DMS53 (cell line): ENCODE measurements at places on chromosomes 1 and 21.

DNA sequence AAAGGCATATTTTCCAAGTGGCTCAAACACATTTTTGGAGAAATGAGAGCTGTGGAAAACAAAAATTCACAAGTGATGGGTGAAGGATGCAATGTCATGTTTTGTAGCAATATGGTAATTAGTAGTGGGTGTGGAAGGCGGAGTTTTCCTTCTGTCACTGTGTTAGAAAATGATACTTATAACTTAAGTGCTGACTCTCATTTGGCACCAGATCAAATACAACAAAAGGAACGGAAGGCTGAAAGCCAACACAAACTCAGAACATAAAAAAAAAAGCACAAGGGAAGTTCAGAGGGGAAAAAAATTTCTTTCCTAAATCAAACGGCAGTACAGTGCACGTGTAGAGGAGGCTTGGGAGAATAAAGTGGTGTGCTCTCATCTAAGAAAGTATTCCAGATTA lies at the start of gene TNFSF18:
TNFSF18 (minus strand) TSS at position 77 of the 400 bp plus-strand sequence; CDS start at position 32, 45 bp downstream.
- peak; percentile 72 for DNase-seq

- DNase-seq: peak; percentile 57
These were observed 26.1 kb downstream of the SLC6A17 start for GRCh38 chr1:110176299-110176956.

DNA sequence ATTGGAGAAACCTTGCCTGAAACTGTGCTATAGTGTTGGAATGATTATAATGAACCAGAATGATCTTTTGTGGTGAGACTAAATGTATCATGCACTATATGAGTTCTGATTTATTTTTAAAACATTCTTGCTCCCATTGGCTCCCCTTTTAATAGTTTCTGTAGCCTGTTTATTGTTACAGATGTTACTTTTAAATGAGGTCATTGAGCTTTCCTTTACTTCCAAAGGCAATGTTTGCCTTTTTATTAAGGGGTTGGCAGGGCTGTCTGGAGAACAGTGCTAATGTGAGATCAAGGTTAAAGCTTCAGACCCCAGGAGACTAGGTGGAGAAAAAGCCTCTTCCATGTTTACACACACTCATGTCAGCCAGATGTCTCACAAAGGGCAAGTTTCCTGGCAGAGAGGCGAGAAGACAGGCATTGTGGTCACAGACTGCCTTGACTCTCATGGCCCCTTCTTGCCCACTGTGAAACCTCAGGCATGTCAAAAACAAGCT lies 120.6 kb upstream of the RAVER2 start:
- peak; percentile 27 for DNase-seq

DNA sequence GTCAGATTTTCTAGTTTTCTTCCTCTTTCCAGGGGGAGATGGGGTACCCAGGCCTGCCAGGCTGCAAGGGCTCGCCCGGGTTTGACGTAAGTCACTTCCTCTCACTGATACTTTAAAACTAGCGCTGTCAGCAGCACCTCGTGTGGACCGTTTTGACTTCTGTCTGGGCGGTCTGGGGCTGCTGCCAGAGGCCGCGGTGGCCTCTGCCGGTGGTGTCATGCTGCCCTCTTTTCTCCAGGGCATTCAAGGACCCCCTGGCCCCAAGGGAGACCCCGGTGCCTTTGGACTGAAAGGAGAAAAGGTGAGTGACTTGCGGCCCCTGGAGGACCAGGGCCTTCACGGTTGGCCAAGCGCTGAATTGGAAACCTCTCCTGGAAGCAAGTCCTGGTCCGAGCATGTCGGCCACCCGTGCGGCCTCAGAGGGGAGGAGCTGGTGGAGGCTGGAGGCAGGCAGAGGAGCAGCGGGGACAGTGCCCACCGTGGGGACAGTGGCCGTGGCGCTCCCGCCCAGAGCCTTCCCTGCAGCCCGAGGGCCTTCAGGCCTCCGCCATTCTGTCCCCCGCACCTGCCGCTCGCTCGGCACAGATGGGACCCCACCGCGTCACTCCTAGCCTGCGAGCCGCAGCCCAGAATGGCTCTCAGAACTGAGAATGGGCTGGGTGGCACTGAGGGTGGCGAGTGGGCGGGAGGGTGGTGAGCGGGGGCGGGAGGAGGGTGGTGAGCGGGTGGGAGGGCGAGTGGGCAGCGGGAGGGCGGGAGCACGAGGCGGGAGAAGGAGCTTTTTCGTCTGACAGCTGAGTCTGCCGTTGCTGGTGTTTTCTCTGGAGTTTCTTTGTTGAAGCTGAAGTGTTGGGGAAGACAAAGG lies 9.4 kb downstream of the COL6A1 start:
- DNase-seq: no peak

GRCh38 chr1:22801761-22802160 lies 91.1 kb downstream of the EPHB2 start:
- no peak for DNase-seq

- no peak for DNase-seq
These were observed 203.3 kb downstream of the PTPRU start for GRCh38 chr1:29439615-29440014.

DNA sequence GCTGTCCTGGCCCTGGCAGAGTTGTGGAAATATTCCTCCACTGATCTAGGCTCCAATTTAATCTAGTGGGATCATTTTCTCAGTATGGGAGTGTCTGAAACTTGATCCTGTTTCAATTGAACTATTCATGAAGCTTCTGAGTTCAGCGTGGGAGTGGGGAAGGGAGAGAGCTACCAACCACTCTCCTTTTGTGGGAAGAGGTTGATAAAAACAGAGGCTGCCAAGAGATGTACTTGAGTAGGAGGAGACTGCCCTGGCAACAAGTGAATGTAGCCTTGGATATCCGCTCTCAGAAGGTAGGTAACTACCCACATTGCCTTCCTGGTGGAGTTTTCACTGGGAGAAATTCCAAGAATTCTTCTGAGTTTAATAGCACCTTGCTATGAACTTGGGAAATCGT lies at the start of gene CTXND2:
CTXND2 (plus strand) TSS at position 119 of the 400 bp plus-strand sequence. CDS start 25,179 bp downstream, outside the sequence.
- no peak for DNase-seq

DNA sequence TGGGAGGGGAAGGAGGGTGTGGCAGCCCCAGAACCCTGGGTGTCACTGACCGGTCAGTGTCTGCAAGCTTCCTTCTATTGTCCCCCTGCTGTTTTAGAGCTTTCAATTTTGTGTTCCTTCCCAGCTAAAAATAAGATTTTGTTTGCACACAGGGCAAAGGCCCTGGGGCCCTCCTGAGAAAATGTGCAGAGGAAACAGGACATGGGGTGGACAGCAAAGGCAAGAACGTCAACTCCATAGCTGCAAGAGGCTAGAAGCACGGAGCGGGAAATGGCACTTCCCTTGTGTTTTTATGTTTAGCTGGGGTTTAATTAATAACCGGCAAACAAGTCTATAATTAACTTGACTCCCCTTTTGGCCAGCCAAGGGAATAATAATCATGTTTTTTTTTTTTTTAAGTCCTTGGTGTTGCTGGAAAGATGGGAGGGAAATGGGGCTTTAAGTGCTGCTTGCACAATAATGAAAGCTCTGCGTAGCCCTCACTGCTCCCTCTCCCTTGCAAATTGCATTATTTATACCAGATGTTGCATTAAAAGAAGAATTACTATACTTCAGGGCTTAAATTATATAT lies 261.4 kb upstream of the USP24 start:
- DNase-seq: no peak

DNA sequence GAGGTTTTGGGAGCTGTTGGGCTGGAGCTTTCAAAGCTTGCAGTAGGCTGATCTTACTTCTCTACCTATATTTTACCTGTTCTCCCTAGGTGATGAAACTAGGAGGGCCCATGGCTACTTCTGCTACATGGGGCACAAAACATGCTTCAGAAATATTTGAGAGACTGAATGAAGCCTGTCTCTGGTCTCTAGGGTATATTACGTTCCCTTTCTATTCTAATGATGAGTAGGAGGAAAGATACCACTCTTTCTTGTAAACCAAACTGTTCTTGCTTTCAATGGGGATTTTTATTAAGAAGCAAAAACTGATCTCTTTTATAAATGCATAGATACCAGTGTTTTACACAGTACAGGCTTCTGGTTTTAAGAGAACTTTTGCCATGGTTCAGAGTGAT lies 103.1 kb downstream of the GALNT2 start:
- no peak for DNase-seq

- DNase-seq: no peak
These were observed 1603.7 kb downstream of the PLA2G4A start for GRCh38 chr1:188432427-188432826.

GRCh38 chr1:216057063-216057462 lies 366.2 kb downstream of the USH2A start:
- peak; percentile 9 for DNase-seq

- DNase-seq: peak; percentile 53
These were observed 898 bp downstream of the C1orf174 start for GRCh38 chr1:3898994-3899753.

DNA sequence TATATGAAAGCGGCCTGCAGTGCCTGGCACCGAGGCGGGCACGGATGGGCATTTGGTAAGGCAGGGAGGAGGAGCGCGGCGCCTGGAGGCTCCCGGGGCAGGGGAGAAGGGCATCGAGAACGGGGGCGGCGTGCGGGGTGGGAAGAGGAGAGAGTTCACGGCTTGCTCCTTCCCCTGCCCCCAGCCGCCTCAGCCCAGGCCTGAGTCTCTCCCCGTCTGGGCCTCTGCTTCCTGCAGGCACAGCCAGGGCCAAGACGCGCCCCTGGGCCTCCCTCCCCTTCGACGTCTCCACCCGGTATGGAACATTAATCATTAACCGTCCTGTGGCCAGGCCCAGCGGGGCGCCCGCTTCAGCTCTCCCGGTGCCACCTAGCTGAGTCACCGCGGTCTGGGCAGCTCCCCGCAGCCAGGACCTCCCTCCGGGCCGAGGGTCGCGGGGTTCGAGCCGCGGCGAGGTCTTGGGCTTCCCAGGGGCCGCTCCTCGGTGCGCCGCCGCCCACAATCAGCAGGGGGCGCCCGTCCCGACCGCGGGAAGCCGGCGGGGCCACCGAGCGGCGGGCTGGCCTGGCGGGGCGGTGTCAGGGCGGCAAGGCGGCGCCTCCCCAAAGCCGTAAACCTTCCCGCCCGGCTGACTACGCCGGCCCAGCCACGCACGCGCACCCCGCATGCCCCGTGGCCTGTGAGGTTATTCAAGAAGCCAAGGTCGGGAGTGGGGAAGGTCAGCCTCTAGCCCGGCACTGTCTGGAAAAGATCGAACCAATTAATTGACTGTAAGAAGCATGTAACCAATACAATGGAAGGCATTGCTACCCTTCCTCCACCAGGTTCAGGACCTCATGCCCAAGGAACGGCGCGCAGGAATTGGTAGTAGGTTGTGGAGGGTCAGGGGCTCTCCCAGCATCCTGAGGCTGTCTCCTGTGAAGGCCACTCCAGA lies 23.4 kb upstream of the RD3 start:
- DNase-seq: peak; percentile 99

- DNase-seq: no peak
These were observed 11.2 kb downstream of the RRP1 start for GRCh38 chr21:43800566-43800965.

GRCh38 chr1:116286541-116286971 lies 86.5 kb upstream of the ATP1A1 start:
- DNase-seq: no peak

DNA sequence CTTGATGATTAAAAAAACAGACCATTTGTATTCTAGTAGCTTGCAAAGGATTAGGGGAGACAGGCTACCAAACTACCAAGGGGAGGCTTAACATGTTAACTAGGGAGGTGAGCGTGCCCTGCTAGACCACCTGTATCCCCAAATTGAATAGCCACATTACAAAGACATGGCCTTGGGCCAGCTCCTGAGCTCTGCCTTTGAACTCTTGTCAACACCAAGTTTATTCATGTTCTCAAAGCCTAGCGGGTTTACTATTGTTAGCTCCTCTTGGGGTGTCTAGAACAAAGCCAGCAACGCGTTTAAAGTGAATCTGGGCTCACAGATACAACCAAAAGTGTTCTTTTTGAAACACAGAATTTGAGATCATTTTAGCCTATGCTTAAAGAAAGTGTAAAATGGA lies 36.3 kb downstream of the SMYD2 start:
- no peak for DNase-seq

- DNase-seq: peak; percentile 91
These were observed 21.7 kb downstream of the INTS3 start for GRCh38 chr1:153749408-153750005.

- DNase-seq: no peak
These were observed 173.4 kb downstream of the HUNK start for GRCh38 chr21:32046191-32046590.

DNA sequence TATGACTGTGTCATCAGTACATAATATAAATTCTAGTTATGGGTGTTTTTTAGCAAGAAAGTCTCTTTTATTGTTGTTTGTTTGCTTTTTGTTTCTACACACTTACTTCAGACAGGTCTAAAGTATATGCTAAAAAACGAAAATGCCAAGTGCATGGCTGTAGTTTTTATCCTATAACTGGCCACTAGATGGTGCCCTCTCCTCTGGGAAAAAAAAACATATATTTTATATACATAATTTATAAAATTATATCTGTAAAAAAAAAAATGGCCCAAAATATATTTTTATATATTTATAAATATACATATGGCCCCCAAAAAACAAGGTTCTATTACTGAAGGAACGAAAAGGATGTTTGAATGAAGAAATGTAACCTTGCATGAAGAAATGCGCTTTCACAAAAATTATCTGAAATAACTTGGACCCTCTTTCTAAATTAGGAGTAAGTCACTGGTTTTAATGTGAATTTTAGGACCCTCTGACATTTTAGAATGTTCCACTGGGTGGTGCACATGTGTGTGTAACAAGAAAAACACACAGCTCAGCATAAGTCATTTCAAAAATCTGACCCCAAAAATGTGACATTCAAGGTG lies 93.5 kb downstream of the TTLL7 start:
- peak; percentile 69 for DNase-seq

DNA sequence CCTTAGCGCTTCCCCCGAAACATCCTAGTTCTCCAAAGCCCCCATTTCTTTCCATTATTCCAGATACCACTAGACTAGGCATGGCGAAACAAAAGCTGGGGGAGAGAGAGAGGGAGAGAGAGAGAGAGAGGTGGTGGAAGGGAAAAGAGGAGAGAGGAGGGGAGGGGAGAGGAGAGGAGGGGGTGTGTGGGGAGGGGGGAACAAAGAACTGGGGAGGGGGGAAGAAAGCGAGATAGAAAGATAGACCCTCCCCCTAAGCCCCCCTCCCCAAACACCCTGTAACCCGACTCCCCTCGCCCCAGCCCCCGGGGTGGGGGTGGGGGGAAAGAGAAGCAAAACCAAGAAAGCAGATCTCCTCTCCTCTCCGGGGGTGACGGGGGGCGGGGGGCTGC lies 352 bp downstream of the MEX3A start:
- DNase-seq: peak; percentile 54

GRCh38 chr1:20725189-20726117 lies 7.0 kb downstream of the SH2D5 start:
- DNase-seq: peak; percentile 35

DNA sequence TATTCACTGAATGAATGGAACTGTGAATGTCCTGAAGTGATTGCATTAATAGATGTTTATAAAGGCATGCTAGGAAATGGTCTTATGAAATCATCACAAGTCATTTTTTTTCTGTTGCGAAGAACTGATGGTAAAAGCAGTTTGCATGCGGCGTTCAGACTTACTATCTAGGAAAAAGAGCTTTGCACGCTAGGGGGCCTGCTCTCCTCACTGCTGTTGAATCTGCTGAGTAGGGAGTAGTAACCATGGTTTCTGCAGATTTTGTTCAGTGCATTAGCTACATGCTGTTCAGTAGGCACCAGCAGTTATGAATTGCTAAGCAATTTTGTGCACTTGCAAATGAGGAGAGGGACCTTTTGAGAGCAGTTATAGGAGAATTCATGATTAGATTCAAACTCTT lies 57.9 kb downstream of the CENPF start:
- peak; percentile 53 for DNase-seq
